ENCODE measurements at places on chromosomes 7 and 10. TPM values are rescaled to one million over a fixed set of nuclear protein-coding genes. Genes with fewer than 3 reads are reported as not detected.

- no peak for DNase-seq
These were observed 22.4 kb downstream of the DIP2C start for GRCh38 chr10:667096-667495.

GRCh38 chr7:142476077-142476476 is 218.2 kb upstream of the PRSS58 start:
- no peak for DNase-seq

- peak; percentile 32 for DNase-seq
These were observed 33.4 kb downstream of the INPP5A start for GRCh38 chr10:132570771-132571649.

DNA sequence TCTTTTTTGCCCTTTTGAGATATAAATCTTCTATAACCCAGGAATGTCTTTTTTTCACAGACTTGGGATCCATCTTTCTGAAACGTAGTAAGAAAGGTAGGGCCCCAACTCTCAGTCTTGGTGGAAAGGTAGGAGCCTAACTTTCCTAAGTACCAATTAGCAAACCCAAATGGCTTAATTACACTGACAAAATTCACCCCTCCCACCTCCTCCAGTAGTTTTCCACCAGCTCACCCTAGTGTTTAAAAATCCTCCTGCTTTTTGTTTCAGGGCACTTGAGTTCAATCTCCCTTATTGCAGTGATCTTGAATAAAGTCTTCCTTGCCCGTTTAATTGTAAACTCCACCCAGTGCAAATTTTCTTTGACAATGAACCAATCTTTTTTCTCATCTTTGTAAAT is 600.0 kb downstream of the PHTF2 start:
- peak; percentile 9 for DNase-seq

GRCh38 chr10:11317936-11318670 is 293.3 kb downstream of the USP6NL start:
- DNase-seq = no peak

DNA sequence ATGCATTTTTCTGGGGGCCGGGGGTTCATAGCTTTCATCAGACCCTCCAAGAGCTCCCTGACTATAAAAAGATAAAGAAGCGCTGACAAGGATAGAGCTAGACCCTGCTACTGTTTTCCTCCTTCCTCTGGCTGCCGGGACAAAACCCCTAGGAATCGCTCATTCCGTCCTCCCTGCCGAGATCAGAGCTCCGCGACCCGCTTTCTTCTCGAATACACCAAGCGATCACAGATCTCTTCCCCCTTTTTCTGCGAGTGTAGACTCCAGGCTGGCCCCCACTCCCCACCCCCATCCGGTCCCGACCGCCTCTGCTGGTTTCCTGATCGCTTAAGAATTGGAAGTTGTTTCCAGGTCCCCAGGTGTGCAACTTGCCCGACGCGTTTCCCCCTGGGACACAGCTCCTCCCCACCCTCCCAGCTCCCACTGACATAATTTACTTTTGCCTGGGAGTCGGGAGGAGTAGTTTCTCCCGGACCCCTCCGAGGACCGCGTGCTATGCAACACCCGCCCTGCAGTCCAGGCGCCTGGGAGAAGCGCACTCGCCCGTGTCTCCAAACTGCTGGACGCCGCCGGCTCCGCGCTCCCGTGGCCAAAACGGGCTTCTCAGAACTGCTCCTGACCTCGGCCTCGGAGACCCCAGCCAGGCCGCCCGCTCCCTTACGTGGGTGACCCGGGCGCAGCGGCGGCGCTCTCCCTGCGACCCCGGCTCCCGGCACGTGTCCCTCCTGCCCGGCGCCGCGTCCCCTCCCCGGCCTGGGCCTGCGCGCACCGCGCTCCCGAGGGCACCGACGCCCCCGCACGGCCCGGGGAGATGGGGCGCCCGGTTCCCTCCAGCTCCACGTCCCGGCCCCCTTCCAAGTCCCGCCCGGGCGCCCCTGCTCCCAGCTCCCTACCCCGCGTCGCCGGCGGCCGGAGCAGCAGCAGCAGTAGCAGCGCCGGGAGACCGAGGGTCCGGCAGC is 552 bp downstream of the IL15RA start:
- DNase-seq = peak; percentile 58

DNA sequence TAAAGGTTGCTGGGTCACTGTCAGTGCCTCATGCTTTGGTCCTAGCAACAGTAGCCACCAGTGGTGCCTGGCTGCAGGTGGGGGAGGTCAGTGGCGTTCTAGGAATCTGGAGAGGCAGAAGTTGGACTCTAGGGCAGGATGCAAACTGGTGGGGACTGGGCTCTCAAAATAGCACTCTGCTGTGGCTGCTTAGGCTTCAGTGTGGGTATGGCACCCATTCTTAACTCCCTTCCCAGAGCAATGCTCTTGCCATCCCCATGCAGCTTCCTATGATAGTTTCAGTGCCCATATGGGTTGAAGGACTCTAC is 330.8 kb downstream of the PCDH15 start:
- no peak for DNase-seq

DNA sequence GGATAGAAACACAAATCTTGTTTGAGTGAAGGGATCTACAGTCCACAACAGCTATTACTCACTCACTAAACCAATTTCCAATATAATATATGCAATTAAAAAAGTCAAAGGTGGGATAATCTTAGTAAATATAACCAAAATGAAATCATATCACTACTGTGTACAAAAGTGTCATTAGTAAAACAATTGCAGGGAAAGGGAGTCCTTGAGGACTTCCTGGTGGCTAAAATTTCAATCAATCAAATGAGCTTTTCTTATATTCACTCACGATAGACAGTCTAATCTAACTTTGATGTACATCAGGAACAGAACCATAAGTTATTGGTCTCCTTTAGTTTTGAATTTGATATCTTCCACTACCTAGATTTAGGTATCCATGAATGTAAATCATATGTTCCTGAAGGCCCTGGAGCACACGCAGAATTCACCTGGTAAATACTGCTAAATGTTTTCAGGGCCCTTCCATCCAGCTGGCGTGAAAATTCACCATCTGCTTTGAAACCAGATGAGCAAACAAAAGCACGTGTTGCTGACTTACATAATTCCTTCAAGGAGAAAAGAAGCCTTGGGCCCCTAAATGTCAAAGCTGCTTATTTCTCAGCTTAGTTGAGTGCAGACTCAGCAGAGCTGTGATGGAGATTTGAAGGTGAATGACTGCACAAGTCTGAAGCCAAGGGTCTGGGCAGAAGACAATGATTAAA is 159.3 kb upstream of the TMEM196 start:
- DNase-seq = no peak

DNA sequence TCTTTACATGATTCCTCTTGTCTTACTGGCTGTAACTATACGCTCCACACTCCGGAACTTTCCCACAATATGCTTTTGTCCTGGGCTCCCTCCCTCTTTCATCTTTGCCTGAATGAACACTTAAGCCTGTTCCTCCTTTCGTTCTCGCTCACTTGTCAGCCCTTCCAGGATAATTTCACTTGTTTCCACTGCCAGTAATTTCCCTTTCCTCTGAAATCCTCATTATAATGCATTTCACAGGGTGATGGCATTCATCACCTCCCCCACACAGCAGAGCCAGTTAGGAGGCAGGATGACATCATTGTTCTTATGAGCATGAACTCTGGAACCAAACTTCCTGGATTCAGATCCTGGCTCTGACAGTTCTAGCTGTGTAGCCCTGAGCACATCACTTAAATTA is 372.6 kb downstream of the GPR158 start:
- peak; percentile 54 for DNase-seq

GRCh38 chr7:158837790-158838637 is 8.7 kb upstream of the ESYT2 start:
- no peak for DNase-seq

LRRC18 gene
- total RNA-seq = not detected

SFR1 gene
- 18.2 TPM for total RNA-seq

GJD4 gene
- not detected for total RNA-seq

TRIL gene
- total RNA-seq = 14.3 TPM

FASTK gene
- 71.0 TPM for total RNA-seq

PKD2L1 gene
- not detected for total RNA-seq

EGR2 gene
- 5.0 TPM for total RNA-seq

RBP3 gene
- total RNA-seq = not detected

Measured in neural progenitor cell (in vitro differentiated cells).